ENCODE measurements at places on chromosomes 3 and 15. TPM values are rescaled to one million over a fixed set of nuclear protein-coding genes. Genes with fewer than 3 reads are reported as not detected.

- DNase-seq: no peak
These were observed 61.0 kb upstream of the AGBL1 start for GRCh38 chr15:86018679-86019078.

GOLGA6B gene
- total RNA-seq: not detected

GRCh38 chr3:12929801-12930200, 88.4 kb upstream of the RPL32 start:
- no peak for DNase-seq

TEX55 gene
- not detected for total RNA-seq

GRCh38 chr3:133825969-133826727, 20.5 kb downstream of the SRPRB start:
- DNase-seq: no peak

- no peak for DNase-seq
These were observed 146.8 kb downstream of the PCCB start for GRCh38 chr3:136396916-136397315.

SLC24A5 gene
- not detected for total RNA-seq

DNA sequence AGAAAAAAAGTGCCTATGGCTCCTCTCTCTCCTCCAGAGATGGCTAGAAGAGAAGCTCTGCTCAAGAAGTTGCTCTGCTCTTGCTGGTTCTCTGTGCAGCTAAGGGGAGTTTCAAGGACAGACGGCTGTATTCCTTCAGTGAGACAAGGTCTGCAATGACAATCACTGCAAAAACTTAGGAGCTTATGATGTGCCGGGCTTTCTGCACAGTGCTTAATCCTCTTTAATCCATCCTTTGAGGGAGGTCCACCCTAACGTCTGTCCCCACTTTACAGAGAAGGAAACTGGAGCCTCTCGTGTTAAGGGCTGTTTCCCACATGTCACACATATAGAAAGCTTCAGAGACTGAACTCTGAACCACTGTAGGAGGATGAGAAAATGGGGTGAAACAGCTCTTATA, 260.6 kb downstream of the MEX3B start:
- DNase-seq: no peak

GRCh38 chr15:93362821-93363220, 273.8 kb upstream of the RGMA start:
- DNase-seq: no peak

DNA sequence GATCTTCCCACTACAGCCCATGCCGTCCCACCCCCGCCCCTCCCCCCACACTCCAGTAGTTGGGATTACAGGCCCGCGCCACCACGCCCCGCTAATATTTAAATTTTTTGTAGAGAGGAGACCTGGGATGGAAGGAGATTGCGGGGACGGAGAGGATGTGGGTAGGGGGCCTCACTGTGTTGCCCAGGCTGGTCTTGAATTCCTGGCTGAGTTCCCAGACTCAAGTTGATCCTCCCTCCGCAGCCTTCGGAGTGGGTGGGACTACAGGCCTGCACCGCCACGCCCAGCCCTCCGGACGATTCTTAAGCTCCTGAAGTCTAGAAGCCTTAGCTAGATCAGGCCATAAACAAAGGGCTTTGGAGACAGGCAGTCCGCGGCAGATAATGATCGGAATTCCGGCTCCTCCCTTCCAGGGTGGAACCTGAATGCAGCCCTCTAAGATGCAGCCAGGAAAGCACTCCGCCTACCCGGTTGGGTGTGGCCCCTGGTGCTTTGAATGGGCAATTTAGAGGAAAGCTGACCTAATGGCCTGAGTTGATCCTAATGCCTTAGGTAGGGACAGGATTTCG, at the start of gene DPPA2:
DPPA2 (minus strand) TSS at position 356 of the 569 bp plus-strand sequence. CDS start 1,975 bp downstream, outside the sequence.
- no peak for DNase-seq

DNA sequence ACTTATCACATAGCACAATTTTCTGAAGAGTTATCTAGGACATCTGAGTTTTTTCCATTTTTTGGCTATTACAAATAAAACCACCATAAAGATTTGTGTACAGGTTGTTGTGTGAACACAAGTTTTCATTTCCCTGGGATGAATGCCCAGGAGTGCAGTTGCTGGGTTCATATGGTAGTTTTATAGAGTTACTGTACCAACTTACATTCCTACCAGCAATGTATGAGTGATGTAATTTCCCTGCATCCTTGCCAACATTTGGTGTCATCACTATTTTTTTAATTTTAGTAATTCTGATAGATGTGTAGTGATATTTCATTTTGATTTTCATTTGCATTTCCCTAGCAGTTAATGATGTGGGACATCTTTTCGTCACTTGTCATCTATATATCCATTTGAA, 20.5 kb downstream of the FILIP1L start:
- no peak for DNase-seq
